ENCODE measurements at places on chromosomes 12 and 14.

GRCh38 chr12:127241072-127241817 lies 1025.7 kb upstream of the TMEM132C start:
- no peaks in the 10 kb centered on the region for H3K27me3 ChIP-seq
- no peak overlapping the region for H3K27ac ChIP-seq
- H3K4me3 ChIP-seq = no peak overlapping the region
- no peaks in the 10 kb centered on the region for H3K4me1 ChIP-seq
- no peaks in the 10 kb centered on the region for H3K36me3 ChIP-seq

GRCh38 chr14:100526632-100527031 lies 60.6 kb downstream of the BEGAIN start:
- no peak for DNase-seq
- H3K27ac ChIP-seq = no peak overlapping the region
- H3K36me3 ChIP-seq = peaks cover 6% of the 10 kb centered on the region

DNA sequence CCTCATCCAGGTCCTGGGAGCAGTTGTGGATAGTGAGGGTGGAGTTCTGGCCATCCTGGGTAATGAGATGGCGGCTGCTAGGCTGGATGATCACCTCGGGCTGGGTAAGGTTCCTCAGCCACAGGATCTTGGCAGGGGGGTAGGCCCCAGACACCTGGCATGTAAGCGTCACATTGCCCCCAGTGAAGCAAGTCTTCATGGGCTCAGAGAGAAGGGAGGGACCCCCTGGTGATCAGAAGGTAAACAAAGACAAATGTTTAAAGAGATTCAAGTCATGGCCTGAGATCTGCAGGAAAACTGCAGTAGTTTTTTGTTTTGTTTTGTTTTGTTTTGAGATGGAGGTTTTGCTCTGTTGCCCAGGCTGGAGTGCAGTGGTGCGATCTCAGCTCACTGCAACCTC lies 12.8 kb upstream of the WSB2 start:
- H3K36me3 ChIP-seq = no peaks in the 10 kb centered on the region
- H3K4me3 ChIP-seq = no peak overlapping the region
- H3K27ac ChIP-seq = no peak overlapping the region

DNA sequence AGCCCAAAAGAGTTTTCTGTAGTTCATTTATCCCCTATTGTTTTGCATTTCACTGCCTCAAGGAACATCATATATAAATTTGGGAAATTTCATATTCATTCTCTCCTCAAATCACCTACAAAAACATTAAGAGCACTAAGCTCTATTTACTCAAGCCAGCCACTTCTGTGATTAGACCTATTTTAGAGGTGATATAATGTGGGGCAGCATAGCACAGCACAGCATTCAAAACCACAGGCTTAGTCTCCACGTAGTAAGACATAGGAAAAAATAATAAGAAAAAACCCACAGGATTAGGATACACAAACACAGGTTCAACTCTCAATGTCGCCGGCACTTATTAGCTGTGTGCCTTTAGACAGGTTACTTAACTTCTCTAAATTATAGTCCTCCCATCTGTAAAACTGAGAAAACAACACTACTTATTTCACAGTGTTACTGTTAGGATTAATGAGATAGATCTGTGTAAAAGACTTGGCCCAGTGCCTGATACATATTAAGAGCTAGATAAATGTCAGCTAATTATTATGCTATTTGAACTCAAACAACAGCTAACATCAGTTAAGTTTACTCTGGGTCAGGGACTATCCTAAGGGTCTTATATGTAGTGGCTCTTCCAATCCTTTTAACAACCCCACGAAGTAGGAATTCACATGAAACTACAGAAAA lies 20.3 kb downstream of the DCAF5 start:
- peaks cover 57% of the 10 kb centered on the region for H3K4me1 ChIP-seq
- no peaks in the 10 kb centered on the region for H3K27me3 ChIP-seq
- no peak for DNase-seq
- H3K36me3 ChIP-seq = no peaks in the 10 kb centered on the region
- no peak overlapping the region for H3K4me3 ChIP-seq
- H3K27ac ChIP-seq = no peak overlapping the region

GRCh38 chr14:102731871-102732800 lies 45.1 kb upstream of the TRAF3 start:
- DNase-seq = no peak
- H3K36me3 ChIP-seq = peaks cover 9% of the 10 kb centered on the region
- no peak overlapping the region for H3K4me3 ChIP-seq
- H3K27ac ChIP-seq = no peak overlapping the region

DNA sequence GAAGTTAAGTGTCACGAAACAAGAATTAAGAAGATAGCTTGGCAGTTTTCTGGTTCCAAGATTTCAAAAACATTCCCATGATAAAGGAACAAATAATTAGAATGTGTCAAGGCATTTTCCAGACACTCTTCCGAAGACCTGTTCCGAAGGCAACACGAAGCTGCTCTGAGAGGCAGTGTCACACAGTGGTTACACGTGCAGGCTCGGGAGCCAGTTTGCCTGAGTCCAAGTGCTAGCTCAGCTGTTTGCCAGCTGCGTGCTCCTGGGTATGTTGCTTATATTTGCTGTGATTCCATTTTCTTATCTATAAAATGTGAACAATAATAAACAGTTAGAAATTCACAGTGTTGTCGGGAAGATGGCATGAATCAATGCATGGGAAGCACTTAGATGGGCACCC lies 217.9 kb upstream of the GRIP1 start:
- H3K4me1 ChIP-seq = peaks cover 15% of the 10 kb centered on the region
- no peak overlapping the region for H3K27ac ChIP-seq
- no peak for DNase-seq

GRCh38 chr12:124593851-124594401 lies 26.5 kb upstream of the NCOR2 start:
- no peak overlapping the region for H3K4me3 ChIP-seq
- H3K27ac ChIP-seq = no peak overlapping the region
- peaks cover 7% of the 10 kb centered on the region for H3K4me1 ChIP-seq
- no peaks in the 10 kb centered on the region for H3K36me3 ChIP-seq
- no peak for DNase-seq
